Activated CD4-positive, alpha-beta T cell treated with anti-CD3 and anti-CD28 coated beads, Interleukin-2, Interleukin-6, amounts not matched to agents 100 ng/mL and 50 ng/mL, durations not matched to agents 16 hours and 8 hours (primary cell): ENCODE measurements at places on chromosomes 11 and 22.

DNA sequence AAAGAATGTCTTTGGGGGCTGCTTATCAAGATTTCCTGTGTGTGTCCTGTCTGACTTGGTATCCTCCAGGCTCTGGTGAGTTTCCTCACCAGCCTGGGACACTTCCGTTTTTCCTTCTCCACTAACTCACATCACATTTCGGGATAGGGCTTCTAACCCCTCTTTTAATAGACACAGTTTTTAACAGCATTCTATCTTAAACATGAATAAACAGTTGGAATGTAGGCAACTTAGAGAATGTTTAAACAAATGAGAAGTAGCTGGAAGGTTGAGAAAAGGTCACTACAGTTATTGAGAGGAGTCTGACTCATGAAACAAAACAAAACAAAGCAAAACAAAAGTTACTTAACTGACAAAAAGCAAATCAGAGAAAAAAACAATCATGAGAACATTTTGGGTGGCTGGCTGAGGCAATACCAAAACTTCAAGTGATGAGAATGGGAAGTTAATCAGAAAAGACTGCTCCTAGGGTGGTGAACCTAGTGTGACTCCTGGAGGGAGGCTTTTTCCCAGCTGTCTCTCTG lies 64.7 kb upstream of the CTSC start:
- DNase-seq: no peak

GRCh38 chr11:33463059-33463458 lies 205.9 kb downstream of the HIPK3 start:
- DNase-seq: no peak

DNA sequence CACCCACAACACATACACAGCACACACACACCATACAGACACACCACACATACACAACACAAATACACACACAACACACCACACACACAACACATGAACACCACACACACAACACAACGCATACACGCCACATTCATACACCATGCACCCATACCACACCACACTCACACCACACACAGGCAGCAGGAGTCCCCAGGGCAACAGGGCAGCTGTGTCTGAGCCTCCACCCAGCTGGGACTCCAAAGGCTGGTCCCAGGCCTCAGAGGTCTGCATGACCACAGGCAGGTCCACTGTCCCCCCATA lies 3.3 kb upstream of the WNT7B start:
- DNase-seq: no peak

GRCh38 chr11:11407763-11408084 lies 54.7 kb upstream of the CSNK2A3 start:
- DNase-seq: no peak

DNA sequence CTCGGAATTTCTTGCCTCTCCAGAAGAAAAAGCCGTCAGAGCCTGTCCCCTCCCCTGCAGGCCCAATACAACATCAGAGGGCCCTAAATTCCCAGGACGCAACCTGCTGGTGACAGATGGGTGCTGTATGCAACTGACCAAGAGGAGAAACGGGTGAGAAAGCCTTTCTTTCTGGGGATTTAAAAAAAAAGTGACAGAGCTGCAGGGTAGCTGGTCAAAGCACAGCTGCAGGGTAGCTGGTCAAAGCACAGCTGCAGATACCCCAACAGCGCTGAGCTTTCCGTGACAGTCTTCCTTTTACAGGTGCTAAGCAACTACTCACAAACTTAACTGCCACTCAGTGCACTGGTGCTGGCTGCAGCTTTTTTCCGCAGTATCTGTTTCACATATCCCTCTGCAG lies 17.8 kb downstream of the AP1B1 start:
- DNase-seq: no peak

DNA sequence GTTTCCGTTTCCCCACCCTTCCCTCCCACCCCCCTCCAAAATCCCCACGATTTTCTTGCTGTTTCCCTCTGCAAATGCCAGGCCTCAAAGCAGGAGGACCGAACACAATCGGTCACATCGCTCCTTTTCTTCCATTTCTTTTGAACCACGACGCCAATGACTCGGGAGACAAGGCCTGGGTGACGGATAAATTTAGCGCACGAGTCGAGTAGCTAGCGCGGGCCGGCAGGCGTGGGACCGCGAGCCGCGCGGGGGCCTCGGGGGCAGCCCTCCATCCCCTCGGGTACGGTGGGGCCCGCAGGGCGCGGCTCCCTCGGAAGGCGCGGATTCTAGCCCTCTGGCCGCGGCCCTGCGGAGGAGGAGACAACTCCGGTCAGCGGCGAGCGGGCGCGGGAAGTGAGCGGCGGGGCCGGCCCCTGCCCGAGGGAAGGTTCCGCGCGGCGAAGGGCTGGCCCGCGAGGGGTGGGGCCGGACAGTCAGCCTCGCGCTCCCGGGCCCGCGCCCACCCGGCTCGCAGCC lies 414 bp downstream of the JOSD1 start:
- DNase-seq: no peak

DNA sequence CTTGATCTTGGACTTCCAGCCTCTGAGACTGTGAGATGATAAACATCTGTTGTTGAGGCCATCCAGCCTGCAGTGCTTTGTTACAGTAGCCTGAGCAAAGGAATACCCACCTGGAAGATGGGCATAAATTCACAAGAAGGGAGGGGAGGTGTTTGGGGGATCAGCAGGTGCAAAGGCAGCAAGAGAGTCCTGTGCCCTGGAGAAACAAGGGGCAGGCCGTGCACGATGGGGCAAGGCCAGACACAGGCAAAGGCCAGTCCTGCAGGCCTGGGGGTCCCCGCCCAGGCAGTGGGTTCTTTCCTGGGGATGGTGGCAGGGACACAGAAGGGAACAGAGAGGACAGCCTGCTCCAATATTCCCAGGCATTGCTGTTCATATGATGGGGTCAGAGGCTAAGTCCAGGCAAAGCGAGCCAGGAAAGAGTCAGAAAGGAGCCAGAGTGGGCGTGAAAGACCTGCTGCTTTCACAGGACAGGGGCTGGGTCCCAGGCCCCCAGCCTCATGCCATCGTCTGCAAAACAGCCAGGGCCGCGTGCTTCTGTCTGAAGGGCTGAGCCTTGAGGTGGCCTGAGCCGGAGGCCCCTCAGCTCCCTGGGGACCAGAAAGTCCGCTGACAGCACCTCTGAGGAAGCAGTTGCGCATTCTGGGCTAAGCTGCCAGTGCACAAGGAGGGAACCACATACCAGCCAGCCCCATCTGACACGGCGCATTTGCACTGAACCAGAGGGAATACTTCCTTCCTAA lies 48.8 kb downstream of the MYEOV start:
- DNase-seq: no peak

DNA sequence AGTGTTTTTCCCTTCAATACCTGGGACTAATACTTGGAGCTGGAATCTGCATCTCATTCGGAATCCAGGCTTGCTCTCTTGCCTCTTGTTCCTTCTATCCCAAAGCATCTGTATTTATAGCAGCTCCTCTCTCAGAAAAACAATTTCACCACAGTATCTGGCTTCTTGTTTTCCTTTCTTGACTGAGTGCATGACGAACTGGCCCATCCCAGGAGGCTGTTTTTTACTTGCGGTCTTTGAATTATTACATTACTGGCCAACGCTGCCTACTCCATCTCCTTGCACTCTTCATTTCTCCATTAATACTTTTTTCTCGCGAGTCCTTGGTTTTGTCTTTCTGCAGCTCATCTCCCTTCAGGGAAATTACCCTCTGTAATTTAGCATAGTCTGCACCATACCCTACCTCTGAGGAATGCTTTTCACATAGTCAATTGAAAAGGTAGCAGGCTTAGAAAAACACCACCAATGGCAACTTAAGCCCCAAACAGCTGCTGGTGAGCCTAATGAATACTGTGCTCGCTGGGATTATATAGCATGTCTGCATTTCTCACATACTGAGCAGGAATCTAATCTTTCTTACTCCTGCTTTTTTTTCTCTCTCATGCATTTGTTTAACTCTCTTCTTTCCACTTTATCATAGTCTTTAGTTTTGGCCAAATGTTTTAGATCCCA lies 277.4 kb upstream of the SESN3 start:
- DNase-seq: no peak
